ENCODE measurements at places on chromosomes 3 and 15.
A peak's percentile ranks its signal among the peaks of the same experiment; 100 is the strongest.

- DNase-seq, result no peak
These were observed 43.7 kb downstream of the PCSK6 start for GRCh38 chr15:101445562-101446517.

GRCh38 chr3:133883641-133884040 is 12.0 kb downstream of the RAB6B start:
- DNase-seq, result no peak

DNA sequence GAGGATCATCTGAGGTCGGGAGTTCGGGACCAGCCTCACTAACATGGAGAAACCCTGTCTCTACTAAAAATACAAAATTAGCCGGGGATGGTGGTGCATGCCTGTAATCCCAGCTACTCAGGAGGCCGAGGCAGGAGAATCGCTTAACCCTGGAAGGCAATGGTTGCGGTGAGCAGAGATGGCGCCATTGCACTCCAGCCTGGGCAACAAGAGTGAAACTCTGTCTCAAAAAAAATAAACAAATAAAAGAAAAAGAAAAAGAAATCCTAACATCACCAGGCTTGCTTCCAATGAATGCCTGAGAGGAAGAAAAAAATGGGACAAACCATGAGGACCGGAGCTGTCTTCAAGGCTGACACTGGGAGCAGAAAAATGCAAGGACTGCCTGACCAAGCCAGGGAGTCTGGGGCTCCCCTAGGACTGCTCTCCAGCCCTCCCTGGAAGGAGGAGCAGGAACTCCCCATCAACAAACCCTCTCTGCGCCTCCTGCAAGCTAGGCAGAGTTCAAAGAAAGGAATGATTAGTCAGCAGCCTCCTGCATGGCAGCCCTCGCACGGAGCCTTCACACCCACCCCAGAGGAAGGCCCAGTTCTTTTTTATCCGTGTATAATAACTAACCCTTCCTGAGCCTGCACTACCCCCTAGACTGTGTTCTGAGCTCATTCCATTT is 55.4 kb downstream of the NUP210 start:
- no peak for DNase-seq

GRCh38 chr15:66043264-66043663 is 174.0 kb downstream of the RAB11A start:
- DNase-seq, result no peak

GRCh38 chr3:8678751-8679150 is 34.2 kb upstream of the SSUH2 start:
- DNase-seq, result no peak

DNA sequence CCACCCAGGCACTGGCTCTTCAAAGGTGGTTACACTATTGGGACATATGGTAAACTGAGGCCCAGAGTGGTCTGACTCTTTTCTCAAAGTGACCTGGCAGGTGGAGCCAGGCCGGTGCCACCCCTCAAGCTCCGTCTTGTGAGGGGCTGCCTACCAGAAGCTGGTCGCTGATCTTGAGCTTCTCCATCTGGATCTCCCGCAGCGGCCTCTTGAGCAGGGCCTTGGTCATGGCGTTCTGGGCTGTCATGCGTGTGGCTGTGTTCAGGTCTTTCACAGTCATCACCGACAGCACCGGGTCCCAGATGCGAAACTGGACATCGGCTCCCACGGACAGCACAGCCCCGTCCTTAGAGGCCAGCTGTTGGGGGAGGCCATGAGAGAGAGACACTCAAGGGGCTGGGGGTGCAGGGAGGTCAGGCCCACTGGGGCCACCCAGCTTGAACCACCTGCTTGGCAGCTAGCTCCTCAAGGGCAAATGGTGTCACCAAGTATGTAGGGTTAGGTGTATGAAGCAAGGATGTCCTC is 3.6 kb downstream of the STOML1 start:
- DNase-seq, result no peak

GRCh38 chr3:183506674-183507320 is 48.7 kb downstream of the KLHL6 start:
- no peak for DNase-seq

GRCh38 chr15:97960364-97961066 is at the start of gene ARRDC4:
Gene ARRDC4, plus strand, starts transcription at chr15:97960703. Its CDS starts 159 bp downstream, at chr15:97960862.
- DNase-seq, result peak; percentile 96

DNA sequence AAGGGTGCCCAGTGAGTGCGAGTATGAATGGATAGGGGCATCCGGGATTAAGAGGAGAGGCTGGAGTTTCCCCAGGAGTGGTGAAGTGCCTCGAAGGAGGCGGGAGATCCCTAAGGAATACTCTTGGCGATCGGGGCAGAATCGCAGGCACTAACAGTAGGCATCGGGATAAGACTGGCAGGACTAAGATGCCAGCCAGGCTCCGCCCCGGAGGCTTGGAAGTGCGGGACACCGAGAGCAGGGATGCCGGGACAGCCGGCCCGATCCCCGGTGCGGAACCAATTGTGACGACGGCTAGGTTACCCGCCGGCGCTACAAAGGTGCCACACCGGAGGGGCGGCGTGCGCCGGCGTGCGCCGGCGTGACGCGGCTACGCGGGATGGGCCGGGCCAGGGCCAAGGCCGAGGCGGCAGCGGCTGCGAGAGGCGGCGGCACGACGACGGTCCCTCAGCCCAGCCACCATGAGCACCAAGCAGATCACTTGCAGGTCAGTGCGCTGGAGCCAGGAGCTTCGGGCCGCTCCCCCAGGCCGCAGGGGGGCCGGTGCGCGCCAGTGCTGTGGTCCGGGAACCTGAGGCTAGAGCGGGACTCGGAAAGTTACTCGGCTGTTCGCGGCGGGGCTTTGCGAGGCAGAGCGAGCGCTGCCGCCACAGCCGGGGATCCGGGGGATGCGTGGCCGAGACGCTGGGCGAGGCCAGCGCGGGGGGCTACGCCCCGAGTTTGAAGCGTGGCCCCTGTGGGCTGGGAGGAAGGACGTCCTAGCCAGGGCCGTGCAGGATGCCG is at the start of gene MKRN2:
MKRN2 (plus strand) TSS at position 398 of the 783 bp plus-strand sequence; CDS start at position 462, 64 bp downstream.
- DNase-seq, result peak; percentile 65

GRCh38 chr3:114079761-114080160 is 23.2 kb downstream of the QTRT2 start:
- DNase-seq, result no peak

DNA sequence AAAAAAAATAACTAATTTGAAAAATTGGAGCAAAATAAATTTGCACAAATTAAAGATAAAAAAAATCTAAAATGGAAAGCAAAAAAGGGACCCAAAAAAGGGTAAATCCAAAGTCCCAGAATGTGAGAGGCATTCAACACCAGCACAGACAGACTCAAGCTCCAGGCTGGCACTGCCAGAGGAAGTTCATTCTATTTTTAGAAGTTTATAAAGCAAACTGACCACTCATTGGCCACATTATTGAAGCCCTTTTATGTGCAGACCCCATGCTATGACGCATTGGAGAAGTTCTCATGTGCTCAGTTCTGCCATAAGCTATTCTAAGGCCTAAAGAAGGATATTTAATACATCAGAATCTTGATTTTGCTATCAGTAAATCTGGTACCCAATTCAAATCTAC is 17.6 kb upstream of the BOC start:
- no peak for DNase-seq

GRCh38 chr15:28952666-28953491 is 67.1 kb downstream of the APBA2 start:
- DNase-seq, result no peak

GRCh38 chr15:43523646-43524045 is 6.2 kb downstream of the MAP1A start:
- DNase-seq, result no peak

DNA sequence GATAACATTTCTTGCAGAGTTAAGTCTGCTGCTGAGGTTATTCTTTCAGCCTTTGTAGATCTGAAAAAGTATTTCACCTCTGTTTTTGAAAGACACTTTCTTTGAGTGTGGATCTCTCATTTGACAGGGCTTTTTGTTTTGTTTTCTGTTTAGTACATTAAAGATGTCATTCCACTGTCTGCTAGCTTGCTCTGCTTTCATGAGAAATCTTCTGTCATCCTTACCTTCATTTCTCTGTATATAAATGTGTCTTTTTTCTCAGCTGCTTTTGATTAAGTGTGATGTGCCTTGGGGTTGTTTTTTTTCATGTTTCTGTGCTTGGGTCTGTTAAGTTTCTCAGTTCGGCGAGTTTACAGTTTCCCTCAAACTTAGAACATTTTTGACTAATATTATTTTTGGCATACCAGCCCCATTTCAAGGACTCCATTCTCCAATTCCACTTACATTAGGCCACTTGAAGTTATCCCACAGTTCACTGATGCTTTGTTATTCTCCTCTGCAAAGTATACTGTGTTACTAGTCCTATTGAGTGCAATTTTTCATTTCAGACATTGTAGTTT is 43.9 kb upstream of the CA12 start:
- no peak for DNase-seq

- DNase-seq, result no peak
These were observed 11.7 kb downstream of the RASGRF1 start for GRCh38 chr15:79078763-79079410.

DNA sequence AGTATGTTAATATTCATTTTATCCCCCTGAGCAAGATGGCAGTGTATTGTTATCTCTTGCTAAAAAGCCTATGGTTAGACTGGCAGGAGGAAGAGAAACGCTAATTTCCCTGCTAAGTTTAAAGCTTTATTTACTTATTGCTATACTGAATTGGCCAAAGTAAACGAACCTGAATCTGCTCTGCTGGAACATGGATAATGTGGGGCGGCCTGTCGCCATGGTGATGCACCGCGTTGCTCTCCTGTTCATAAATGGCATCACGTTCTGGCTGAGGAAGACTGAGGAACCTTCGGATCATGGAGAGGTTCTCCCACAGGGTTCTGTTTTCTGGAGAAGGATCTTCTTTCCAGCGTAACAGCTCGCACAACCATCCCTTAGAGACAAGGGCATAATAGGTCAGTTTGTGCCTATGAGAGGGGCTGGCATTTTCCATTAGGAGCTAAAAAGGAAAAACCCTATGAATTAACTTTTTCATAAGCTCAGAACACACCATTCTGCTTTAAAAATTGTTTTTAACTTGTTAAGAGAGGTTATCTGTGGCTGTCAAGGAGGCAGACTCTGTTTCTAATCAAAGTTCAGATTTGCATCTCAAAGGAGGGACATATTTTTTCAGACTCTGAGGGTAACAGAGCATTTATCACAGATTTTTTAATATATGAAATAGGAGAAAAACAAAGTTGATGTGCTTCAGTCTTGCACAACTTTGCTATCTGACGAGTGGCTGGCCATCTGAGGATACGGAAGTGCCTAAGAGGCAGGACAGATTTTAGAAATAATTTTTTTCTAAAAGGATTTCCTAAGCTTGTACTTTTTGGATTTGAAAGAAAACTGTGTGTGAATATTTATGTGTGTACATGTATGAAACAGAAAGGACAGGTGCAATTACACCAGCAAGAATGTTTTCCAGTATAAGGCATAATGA is 73.1 kb downstream of the SATB1 start:
- no peak for DNase-seq

GRCh38 chr3:126132751-126133511 is 47.5 kb downstream of the ALDH1L1 start:
- no peak for DNase-seq

- DNase-seq, result no peak
These were observed 49.1 kb downstream of the CYP19A1 start for GRCh38 chr15:51289290-51289689.

GRCh38 chr3:115071601-115072000 is 75.5 kb downstream of the ZBTB20 start:
- no peak for DNase-seq

GRCh38 chr15:89948796-89949195 is 36.0 kb upstream of the ARPIN start:
- no peak for DNase-seq

GRCh38 chr3:4351164-4351855 is 48.1 kb downstream of the SETMAR start:
- peak; percentile 1 for DNase-seq

GRCh38 chr3:100104442-100104798 is 9.9 kb downstream of the FILIP1L start:
- DNase-seq, result no peak

DNA sequence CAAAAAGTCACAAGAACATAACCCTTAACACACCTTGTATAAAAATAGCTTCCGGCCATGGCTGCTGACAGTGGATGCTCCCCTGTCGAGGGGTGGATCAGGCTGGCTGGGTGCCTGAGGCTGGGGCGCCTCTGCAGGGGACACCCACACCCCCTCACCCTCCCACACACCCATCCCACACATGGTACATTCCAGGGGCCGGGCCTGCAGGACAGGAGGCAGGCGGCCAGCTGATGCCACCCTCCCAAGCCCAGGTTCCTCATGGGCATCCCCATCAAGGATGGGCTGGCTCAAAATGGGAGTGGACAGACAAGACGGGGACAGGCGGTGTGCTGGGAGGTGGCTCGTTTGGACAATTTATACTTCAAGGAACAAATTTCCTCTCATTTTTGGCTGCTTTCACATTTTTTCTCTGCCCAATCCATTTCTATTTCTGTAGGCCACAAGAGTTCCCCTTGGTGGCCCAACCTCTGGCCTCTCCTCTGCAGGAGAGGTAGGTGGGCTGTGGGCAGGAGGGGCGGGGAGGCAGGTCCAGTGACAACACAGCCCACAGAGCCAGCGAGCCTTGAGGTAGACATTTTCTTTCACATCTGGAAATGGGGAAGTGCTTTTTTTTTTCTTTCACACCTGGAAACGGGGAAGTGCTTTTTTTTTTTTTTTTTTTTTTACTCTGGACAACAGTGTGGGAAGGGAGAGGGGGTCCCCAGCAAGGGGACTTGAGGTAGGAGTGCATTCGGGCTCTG is 23.3 kb downstream of the RNU5B-1 start:
- no peak for DNase-seq

GRCh38 chr3:81554801-81555200 is 206.6 kb downstream of the GBE1 start:
- no peak for DNase-seq

GRCh38 chr15:48754011-48754410 is 56.9 kb downstream of the CEP152 start:
- no peak for DNase-seq

GRCh38 chr3:89312141-89312540 is 204.7 kb downstream of the EPHA3 start:
- no peak for DNase-seq

DNA sequence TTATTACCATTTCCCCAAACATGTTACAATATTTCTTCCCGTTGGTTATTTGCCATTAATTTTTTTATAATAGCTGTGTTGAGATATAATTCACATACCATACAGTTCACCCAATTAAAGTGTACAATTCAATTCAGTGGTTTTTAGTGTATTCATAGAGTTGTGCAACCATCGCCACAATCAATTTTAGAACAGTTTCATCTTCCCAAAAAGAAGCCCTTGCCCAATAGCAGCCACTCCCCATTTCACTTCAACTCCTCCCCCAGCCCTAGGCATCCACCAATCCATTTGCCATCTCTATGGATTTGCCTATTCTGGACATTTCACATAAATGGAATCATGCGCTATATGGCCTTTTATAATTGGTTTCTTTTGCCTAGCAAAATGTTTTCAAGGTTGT is 225.1 kb downstream of the EPHB1 start:
- no peak for DNase-seq

GRCh38 chr3:149618151-149619123 is 39.4 kb downstream of the WWTR1 start:
- DNase-seq, result no peak

- no peak for DNase-seq
These were observed 271.5 kb downstream of the TUSC7 start for GRCh38 chr3:116981089-116981488.

- no peak for DNase-seq
These were observed 78.3 kb upstream of the ICE2 start for GRCh38 chr15:60557191-60557618.

GRCh38 chr3:177089110-177089509 is 108.2 kb downstream of the TBL1XR1 start:
- no peak for DNase-seq

- DNase-seq, result no peak
These were observed 327.4 kb downstream of the SHQ1 start for GRCh38 chr3:72520690-72521308.

Data from stimulated activated CD8-positive, alpha-beta memory T cell treated with anti-CD3 and anti-CD28 coated beads, Interleukin-15, amount 100 ng/mL, for 4 hours (primary cell).